ENCODE measurements at places on chromosomes 6 and 20.

GRCh38 chr6:163191704-163192537 is 222.6 kb upstream of the QKI start:
- no peak for DNase-seq

DNA sequence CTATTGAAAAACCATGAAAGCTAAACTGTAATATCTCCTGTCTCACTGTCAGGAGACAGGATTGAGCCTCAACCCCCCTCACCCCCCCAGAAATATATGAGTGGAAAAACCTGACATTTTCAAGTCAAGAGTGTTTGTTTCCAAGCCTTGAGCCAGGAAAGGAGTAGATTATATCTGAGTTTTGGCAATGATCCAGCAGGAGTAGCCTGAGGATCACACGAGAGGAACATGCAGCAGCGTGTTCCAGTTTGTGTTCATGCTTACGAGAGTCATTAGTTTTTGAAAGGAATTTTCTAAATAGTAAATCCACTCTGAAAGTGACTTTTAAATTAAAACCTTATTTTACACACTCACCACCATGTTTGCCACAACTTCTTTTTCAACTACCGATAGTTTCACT is 15.8 kb downstream of the IL22RA2 start:
- DNase-seq = no peak

GRCh38 chr6:127391094-127391953 is 47.9 kb upstream of the ECHDC1 start:
- no peak for DNase-seq

- peak; percentile 78 for DNase-seq
These were observed 166.6 kb upstream of the MARCKS start for GRCh38 chr6:113690281-113691259.

DNA sequence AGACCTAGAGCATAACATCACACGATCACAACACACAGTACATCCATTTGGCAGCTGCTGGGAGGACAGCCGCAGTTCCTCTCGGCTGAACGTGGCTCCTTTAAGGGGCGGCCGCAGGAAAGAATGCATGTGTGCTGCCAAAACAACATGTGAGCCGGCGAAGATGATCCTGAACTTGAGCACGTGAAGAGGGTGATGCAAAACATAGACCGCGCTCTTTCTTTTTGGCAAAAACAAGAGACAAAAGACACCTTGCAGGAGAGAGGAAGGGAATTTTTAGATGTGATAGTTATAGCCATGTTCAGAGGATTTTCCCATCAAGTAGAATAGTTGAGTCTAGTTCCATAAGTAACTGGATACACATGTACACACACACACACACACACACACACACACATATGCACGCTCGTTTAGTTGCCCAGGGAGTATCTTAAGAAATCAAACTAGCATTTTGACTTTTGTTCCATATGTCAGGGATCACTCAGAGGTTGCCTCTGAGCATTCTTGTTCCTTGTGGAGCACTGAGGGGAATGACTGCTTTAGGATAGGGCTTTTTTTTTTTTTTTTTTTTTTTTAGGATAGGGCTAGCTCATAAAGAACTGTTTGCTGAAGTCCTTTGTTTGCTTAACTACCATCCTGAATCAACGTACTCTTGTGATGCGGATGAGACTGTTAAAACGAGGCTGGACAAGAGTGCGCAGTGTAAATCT is 21.7 kb upstream of the RANBP9 start:
- peak; percentile 88 for DNase-seq

DNA sequence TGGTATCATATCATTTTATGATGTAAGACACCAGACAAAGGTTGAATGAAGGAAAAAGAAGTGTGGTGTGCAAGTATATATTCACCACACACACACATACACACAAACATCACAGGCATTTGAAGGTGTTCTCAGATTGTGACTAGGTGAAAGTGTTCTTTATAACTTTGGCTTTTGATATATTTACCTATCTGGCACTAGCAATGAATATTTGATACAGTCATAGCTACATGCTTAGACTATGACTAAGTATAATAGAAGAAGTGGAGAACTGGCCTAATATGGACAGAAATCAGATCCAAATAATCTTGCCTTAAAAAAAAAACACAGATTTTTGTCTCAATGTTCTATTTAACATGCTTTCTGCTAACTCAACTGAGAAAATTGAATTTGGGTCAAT is 809.9 kb downstream of the KIF16B start:
- no peak for DNase-seq

- DNase-seq = no peak
These were observed 42.3 kb downstream of the CHMP4B start for GRCh38 chr20:33853507-33853813.

- DNase-seq = no peak
These were observed 706.2 kb upstream of the GJE1 start for GRCh38 chr6:141426400-141426980.

GRCh38 chr6:112946051-112946450 is 598.9 kb downstream of the RFPL4B start:
- no peak for DNase-seq

DNA sequence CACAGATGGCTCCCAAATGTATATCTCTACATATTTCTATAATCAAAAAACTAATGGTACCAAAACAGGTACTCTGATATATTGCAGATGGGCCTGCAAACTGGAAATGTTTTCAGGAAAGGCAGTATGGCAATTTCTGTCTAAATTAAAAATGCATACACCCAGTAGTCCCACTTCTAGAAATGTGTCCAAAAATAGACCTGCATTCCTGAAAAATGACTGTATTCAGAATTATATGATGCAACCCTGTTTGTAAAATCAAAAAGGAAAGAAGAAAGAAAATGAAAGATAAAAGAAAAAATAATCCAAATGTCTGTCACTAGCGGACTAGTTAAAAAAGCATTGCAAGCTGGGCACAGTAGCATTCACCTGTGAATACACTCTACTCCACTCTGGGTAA is 12.9 kb upstream of the MICB start:
- no peak for DNase-seq

DNA sequence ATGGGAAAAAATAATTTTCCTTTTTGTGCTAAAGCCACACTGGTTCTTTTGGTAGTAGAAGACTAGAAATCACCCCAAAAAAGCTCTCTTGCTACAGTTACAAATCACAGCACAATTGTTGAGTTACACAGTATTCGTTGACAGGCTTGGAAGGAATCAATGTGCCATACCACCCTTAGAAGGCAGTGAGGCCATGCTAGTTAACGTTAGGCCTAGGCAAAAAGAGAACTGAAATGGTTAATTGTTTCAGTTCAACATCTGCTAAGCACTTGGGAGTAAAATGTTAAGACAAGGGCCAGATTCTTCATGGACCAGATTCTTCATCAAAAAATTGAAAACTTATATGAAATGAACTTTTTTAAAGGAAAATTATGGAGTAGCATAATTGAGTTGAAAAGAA is 626.2 kb downstream of the UTRN start:
- DNase-seq = no peak

GRCh38 chr6:135008072-135008940 is 46.3 kb downstream of the HBS1L start:
- no peak for DNase-seq

- peak; percentile 51 for DNase-seq
These were observed at the start of gene FOXQ1 for GRCh38 chr6:1311400-1312202. TSS of gene FOXQ1 (plus strand) at chr6:1312098. CDS start at chr6:1312705, 607 bp downstream.

GRCh38 chr6:43013097-43013842 is 476 bp downstream of the MEA1 start:
- DNase-seq = no peak

- no peak for DNase-seq
These were observed 404.6 kb downstream of the BTBD9 start for GRCh38 chr6:38234934-38235682.

- peak; percentile 85 for DNase-seq
These were observed 179.2 kb upstream of the BMP2 start for GRCh38 chr20:6588296-6588695.
